ENCODE measurements at places on chromosomes 6 and 20.

DNA sequence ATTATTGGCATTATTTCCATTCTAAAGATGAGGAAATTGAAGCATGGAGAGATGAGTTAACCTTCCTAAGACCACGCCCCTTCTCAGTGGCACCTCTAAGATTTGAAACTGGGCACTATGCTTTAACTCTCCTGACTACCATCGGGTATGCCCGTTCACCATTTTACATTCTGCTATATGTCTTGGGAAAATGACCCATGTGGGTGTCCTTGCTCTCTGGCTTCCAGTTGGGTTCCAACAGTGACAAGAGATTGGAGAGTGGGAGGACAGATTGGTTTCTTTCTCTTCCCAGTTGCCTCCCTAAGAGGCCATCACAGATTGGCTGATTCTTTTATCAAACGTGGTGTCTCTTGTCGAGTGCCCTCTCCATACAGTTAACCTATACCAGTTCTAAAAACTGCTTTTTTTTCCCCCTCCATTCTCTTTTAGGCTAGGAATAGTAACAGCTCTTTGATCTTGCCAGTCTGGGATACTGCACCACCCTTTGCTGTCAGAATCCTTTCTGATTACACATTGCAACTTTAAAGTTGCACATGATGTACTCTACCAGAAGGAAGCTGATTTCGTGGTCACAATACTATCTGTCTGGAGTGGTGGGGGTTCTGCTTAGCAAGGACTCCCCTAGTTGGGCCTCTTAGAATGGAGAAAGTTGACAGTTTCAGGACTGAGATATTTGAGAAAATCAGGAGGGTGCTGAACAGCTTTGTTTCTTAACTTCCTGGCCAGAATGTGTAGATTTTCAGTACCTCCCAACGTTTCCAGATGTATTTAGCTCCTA lies 88.0 kb upstream of the ELOVL5 start:
- no peak for DNase-seq

DNA sequence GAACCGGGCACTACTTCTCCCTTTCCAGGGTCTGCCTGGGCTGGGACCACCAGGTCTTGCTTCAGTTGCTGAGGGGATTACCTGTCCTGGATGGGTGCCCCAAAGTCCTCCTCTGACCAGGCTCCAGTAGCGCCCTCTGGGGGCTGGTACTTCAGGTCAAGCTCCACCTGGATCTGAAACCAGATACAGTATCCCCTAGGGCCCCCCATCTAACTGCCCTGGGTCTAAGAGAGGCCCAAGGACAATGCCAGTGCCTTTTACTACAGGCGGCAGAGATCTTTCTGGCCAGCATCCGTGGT lies 11.2 kb upstream of the SPAG4 start:
- DNase-seq, result peak; percentile 33

DNA sequence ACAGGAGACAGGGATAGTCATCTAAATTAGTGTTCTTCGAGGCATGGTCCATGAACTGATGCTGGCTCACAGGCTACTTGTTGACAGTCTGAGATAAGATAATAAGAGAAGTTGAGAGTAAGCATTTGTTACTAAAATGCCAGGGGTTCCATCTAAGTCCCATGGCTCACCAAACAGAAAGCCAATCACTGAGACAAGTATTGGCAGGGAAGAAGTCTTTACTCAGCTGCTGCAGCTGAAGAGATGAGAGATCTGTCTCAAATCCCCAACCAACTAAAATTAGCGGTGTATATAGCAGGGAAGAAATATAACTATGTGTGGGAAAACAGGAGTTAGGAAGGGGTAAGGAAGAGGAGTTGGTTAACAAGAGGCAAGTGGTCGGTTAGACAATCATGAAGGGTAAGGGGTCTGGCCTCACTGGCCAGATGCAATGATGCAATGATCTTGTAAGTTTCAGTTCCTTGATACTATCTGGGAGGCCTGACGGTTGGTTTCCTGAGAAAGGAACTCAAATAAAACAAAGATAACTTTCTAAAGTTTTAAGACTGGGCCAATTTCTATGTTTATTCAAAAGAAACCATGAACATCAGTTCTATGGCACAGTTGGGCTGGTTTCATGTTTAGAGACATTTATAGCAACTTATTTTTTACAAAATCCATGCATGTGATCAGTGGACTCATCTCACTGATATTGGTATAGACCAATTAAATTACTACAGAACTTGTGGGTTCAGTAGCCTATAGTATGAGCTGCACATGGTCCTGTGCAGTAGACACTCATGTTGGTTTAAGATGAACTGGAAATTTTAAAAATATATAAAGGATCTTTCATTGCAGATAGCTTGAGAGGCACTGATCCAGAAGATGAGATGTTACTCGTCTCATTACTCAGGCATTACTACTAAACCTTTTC lies 9.9 kb upstream of the HEBP2 start:
- no peak for DNase-seq

- peak; percentile 39 for DNase-seq
Observed at GRCh38 chr6:138546733-138547185, 47.5 kb upstream of the NHSL1 start.

GRCh38 chr20:1895674-1896483 lies 672 bp downstream of the SIRPA start:
- DNase-seq, result no peak

GRCh38 chr6:129730477-129731165 lies 20.6 kb upstream of the ARHGAP18 start:
- DNase-seq, result peak; percentile 50

DNA sequence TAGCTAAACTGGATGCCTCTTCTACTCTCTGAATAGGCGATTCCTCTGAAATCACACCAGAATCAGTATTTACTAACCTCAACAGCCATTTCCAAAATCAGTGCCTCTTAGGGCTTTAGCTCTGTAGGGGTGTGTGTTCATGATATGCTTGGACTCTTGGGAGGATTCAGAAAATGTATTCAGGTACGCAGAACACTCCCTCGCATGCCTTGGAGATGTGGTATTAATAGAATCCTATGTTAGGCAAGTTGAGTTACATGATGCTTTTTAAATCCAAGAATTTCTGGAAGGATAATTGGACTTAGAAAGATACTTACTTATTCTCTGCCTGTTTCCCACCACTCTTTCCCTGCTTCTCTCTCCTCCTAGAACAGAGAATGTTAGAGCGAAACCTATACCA lies 31.8 kb upstream of the PBOV1 start:
- no peak for DNase-seq

- DNase-seq, result no peak
Observed at GRCh38 chr6:11362564-11362963, 130.1 kb upstream of the NEDD9 start.

DNA sequence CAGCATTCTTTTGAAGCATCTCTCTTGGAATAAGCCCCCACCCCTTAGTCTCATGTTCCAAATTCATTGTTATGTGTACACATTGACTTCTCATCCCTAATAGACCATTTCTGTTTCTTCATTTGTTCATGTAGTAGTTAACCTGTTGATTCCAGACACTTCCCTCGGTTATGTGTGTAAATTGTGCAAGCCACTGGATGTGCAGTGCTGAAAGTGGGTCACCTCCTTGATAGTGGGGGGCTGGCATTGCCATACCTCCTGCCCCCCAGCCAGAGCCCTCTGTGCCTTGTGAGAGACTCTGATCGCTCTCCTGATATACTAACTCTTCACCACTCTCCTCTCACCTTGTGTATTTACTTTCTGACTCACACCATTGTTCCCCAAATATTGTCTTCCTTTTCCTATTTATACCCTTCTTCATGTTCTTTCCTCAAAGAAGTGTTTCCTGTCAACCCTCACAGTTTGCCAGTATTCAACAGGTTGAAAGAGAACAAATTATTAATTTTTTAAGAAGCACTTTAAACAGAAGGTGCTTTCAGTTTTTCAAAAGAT lies 59.0 kb downstream of the HIVEP1 start:
- DNase-seq, result no peak

DNA sequence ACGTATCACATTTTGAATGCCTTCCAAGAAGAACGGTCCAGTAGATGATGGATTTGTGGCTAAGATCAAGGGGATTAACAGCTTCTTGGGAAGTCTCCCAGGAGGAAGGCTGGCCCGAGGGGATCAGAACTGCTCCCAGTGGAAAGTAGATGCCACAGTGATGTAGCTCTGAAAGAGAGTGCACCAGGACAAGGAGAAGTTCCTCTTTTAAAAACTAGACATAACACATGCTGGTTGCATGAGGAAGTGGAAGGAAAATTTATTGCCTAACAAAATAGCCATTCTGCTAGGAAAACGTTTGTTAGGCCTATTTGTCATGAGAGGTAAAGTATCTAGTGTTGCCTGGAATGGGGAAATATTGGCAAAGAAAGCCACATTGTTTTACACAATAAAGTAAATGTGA lies 87.8 kb downstream of the CDH26 start:
- DNase-seq, result no peak

DNA sequence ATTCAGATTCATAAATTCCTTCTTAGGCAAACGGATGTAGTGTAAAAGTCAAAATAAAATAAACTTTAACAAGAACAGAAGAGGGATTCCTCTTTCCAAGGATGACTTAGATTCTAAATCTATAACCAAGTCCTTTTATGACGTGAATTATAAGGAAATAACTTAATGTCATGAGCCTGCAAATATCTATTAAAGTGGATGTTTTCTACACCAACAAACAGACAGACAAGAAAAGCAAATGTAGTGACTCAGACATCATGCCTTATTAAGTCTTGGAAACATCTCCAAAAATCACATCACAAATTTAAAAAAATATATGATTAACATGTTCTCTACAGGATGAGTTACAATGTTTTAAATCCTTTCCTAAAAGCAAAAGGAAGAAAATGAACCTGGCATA lies 397.1 kb downstream of the ESR1 start:
- DNase-seq, result no peak

DNA sequence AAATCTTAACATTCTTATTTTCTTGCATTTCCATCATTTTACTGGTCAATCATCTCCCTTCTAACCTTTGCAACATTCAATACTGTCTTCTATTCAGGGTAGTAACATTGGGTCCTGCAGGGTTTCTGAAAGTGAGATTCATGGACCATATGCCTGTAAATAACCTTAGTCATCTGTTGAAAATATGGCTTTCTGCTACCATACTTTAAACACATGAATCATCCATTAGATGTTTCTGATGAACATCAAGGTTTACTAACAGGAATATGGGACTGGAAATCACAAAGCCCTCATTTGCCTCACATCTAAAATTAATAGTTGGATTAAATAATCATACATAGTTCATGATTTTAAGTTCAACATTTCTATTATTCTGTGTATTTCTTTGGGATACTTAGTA lies 475.9 kb upstream of the MARCKS start:
- DNase-seq, result no peak

DNA sequence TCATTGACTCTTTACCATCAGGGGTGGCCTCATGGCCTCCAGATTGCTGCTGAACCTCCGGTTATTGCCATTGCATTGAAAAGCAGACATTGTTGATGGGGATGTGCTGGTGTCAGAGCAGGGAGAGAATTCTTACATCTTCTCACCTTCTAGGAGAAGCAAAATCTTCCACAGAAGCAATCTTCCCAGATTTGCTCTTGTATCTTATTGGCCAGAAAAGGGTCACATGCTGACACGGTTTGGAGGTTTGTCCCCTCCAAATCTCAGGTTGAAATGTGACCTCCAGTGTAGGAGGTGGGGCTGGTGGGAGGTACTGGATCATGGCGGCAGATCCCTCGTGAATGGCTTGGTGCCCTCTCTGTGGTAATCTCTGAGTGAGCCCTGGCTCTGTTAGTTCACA lies 10.7 kb downstream of the TP53RK start:
- no peak for DNase-seq

DNA sequence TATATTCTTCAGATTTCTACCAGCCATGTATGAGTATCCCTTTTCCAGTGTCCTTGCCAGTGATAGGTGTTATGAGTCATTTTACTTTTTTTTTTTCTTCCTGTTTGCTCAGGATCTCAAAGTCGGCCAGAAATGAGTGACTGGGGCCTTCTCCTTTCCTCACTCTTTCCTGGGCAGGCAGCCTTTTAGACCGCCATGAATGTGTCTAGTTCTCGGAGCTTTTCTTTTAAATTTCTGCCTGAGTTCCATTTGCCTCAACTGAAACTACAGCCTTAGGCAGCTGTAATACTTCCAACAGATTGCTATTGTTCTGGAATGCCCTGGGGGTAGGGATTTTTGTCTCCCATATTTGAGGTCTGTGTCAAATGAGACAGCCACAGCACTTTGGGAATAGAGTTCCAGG lies 83.7 kb downstream of the STXBP5 start:
- no peak for DNase-seq

- no peak for DNase-seq
Observed at GRCh38 chr20:44615876-44616603, 33.7 kb downstream of the PKIG start.

- DNase-seq, result no peak
Observed at GRCh38 chr6:160742090-160742489, 40.0 kb downstream of the PLG start.

- DNase-seq, result peak; percentile 24
Observed at GRCh38 chr20:56628015-56628872, 862 bp upstream of the TFAP2C start.

DNA sequence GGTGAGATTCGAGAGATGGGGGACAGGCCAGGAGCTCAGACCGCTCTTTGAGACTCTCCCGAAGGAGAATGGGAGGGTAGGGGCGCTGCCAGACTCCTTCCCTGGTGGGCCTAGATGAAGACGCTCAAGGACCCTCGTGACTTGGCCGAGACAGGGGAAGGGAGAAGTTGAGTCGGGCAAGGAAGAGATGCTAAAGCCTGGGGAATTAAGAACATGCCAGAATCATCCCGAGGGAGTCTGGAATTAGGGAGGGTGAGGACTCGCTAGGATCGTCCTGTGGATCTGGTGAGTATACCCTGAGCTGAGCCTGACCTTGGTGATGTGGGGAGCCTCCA lies 529 bp downstream of the UBE2C start:
- no peak for DNase-seq

- DNase-seq, result no peak
Observed at GRCh38 chr6:137775227-137775626, 91.8 kb upstream of the TNFAIP3 start.

DNA sequence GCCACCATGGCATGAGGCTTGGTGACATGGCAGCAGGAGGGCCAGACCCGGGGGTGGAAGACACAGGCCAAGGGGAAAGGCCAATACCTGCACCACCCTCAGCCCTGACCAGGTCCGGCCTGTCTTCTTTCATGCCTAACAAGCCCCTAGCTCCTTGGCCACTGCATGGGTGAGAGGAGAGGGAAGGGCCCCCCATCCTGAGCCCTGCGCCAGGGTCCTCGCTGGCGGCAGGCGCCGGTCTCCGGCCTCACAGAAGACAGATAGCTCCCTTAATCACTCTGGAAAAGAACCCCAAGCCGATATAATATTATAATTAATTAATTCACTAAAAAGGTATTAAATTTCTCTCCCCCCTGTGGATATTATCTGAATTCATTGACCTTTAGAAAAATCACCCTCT lies 41.4 kb downstream of the MDFI start:
- no peak for DNase-seq

- no peak for DNase-seq
Observed at GRCh38 chr6:116309657-116310056, 29.9 kb upstream of the TSPYL1 start.

DNA sequence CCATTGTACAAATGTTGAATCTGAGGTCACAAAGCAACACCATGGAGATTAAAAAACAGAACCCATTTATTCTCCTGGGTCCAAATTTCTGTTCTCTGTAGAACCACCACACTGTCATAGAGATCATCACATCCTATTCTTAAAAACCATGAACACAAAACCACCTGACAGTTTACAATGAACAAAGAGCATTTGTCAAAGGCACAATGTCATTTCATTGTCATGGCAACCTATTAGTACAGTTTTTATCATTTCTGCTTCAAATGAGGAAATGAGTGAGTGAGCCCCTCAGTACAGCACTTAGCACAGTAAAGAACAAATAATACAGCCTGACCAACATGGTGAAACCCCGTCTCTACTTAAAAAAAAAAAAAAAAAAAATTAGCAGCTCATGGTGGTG lies 23.1 kb upstream of the LAMP5 start:
- DNase-seq, result no peak

GRCh38 chr6:41111017-41111416 lies 38.2 kb downstream of the NFYA start:
- DNase-seq, result no peak

All from activated naive CD4-positive, alpha-beta T cell treated with anti-CD3 and anti-CD28 coated beads, Interleukin-2, amount 10 ng/mL, durations not matched to agents 7 days and 5 days (primary cell).